Cortex of kidney (tissue), 1 donor: ENCODE measurements at places on chromosomes 13 and 19.

DNA sequence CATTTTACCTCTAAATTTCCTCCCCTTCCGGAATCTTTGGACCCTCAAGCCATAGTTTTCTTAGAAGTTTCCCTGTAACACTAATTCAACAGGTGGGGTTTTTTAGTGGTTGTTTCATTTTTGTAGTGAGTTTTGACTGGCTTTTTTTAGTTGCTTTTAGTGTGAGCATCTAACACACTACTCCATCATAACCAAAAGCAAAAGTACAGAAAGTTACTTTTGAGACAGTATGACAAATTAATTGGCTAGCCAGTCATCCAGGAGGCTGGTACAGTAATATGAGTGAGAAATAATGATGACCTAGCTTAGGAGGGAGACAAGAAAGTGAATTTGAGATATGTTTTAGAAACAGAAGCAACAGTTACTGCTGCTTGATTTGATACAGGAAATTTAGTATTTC, 71.5 kb downstream of the DNAJC15 start:
- DNase-seq: no peak

DNA sequence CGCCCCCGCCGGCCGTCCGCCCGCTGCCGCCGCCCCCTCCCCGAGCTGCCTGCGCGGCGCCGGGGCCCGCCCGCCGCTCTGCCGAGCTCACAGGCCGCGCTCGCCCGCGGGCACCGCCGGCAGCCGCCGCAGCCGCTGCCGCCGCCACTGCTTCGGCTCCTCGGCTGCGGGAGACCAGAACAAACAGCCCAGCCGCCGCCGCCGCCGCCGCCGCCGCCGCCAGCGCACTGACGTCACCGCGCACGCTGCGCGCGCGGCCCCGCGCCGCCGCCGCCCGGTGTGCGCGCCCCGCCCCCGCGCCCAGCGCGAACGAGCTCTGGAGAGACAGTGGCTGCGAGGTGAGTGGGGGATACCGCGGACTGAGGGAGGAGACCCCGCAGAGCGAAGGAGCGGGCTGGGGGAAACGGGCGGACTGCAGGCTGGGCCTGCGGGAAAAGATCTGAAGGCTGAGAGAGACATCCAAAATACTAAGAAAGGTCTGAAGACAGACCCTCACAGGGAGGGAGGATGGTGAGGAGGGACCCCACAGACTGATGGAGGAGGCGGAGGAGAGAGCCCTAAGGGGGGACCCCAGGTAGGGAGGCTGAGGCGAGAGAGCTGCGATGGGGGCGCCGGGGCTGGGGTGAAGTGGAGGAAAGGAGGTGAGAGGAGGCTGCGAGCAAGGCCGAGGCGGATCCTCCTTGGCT, at the start of gene BRD4:
BRD4 (minus strand) TSS at position 229 of the 686 bp plus-strand sequence. CDS start 59,440 bp downstream, outside the sequence.
- no peak for DNase-seq

GRCh38 chr19:49546825-49547565, 19.2 kb downstream of the RCN3 start:
- DNase-seq: no peak

DNA sequence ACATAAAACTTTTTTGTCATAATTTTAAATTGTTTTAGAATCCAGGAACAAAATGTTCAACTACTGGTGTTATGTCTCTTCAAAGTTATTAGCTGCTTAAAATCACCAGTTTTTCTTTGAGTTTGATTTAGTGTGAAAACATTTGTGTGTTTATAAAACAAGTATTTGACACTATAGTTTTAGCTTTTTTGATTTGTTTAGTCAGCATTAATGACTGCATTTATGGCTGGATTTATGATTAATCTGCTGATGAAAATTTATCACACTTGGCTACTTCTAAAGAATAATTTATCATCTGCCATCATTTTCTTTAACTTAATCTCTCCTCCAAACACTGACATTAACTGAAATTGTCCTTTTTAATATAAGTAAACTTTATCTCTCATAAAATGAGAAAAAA, 1465.9 kb upstream of the SLC10A2 start:
- DNase-seq: no peak

- DNase-seq: no peak
These were observed 45.0 kb downstream of the LACC1 start for GRCh38 chr13:43924549-43925245.
